ENCODE measurements at places on chromosomes 7 and 10. TPM values are rescaled to one million over a fixed set of nuclear protein-coding genes. Genes with fewer than 3 reads are reported as not detected.

Gene CNPY1
- not detected for total RNA-seq

Gene CFAP43
- total RNA-seq: 0.36 TPM

Gene STK31
- not detected for total RNA-seq

Gene LLCFC1
- total RNA-seq: not detected

Gene ATOH7
- not detected for total RNA-seq

Gene RNLS
- total RNA-seq: 20.8 TPM

Gene AIMP2
- 40.2 TPM for total RNA-seq

Gene GDF2
- total RNA-seq: not detected

Gene MYPN
- 1.1 TPM for total RNA-seq

Gene GNAT3
- not detected for total RNA-seq
